T-helper 1 cell (primary cell): ENCODE measurements at places on chromosomes 12 and 14.

GRCh38 chr12:64800640-64801039, 23.8 kb upstream of the TBC1D30 start:
- DNase-seq, result no peak

GRCh38 chr14:74683406-74683805, 29.5 kb downstream of the AREL1 start:
- no peak for DNase-seq

- DNase-seq, result no peak
Observed at GRCh38 chr12:71942259-71942658, 3.6 kb downstream of the TPH2 start.

DNA sequence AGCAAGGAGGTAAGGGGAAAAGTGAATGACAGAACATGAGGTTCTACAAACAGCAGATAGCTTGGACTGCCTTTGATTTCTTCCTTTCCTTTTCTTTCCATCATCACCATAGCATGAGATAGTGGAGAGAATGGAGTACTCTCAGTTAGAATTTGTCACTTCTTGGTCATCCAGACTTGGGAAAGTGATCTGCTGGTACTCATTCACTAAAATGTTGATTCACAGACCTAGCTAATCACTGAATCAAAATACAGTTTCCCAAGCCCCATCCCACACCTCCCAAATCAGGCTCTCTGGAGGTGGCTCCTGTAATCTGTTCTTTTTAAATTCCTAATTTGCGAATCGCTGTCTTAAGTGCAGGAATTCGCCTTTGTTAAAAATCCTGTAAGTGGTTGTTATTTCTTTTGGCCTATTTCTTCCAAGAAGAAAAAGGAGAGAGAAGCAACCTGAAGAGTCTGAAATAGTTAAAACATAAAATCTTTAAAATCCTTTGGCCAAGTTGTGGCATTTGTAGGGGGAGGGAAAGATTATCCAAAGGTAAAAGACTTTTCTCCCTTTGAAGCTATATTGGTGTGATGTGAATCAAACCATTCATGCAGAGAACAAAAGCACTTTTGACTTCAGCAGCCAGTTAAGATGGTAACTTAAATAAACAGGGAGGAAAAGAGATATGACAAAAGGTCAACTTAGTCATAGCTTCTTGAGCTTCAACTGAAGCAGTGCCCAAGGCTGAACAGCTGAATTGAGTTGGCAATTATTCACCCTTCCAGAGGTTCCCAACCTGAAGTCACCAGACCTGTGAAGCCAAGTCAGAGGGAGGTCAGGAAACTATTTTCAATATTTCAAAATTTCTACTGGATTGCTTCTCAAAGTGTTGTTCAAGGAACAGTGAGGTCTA, 255.1 kb upstream of the KRR1 start:
- no peak for DNase-seq

GRCh38 chr12:67721248-67721647, 72.7 kb downstream of the DYRK2 start:
- DNase-seq, result no peak

- DNase-seq, result no peak
Observed at GRCh38 chr12:105064564-105065178, 19.6 kb downstream of the ALDH1L2 start.

GRCh38 chr12:97701901-97702300, 239.3 kb downstream of the RMST start:
- no peak for DNase-seq

- no peak for DNase-seq
Observed at GRCh38 chr14:38207736-38208617, at the start of gene SSTR1. SSTR1 (plus strand) TSS chr14:38207904; CDS start chr14:38209390, 1,486 bp downstream.

DNA sequence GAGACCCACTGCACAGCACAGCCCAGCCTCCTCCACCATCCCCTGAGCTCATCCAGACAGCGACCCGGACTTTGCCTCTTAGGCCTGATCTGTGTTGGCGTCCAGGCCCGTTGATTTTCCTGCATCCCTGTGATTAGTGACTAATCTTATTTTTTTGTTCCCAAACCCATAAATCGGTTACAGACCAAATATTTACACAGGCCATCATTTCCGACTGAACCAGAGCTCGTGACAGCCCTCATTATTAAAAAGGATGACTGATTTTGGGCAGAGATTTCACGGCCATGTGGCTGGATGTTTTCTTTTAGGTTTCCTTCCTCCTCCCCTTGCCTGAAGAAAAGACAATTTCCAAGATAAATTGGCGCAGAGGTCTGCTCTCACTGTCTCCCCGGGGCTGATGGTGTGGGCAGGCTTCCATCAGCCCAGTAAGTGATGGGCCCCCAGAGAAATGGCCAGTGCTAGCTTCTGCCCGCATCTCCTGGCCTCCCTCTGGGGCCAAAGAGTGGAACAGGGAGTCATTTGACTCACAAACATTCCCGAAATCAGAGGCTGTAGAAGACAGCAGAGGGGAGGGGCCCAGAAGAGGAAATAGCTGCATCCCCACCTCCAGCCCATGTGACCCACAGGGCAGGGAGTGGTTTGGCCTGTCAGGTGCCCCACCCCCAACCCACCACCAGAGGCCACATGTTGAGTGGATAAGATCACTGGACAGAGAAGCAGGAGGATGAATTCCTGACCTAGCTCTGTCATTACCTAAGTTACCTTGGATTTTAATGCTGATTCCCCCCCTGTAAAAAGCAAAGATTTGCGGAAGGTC, 283.5 kb downstream of the KSR2 start:
- no peak for DNase-seq

GRCh38 chr14:72640911-72641485, 252.9 kb downstream of the DPF3 start:
- no peak for DNase-seq

DNA sequence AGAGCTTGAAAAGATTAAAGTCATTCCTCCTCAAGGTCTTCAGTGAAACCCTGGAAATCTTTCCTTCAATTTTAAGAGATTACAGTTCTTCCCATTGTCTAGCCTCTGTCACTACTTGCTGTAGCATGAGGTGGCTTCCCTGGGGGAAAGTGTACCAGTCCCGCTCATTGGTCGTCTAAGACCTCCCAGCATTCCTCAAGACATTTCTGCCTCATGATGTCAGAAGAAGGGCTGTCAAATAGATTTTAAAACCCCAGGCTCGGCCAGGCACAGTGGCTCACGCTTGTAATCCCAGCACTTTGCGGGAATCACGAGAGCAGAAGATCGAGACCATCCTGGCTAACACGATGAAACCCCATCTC, 46.7 kb downstream of the SMUG1 start:
- DNase-seq, result no peak

- no peak for DNase-seq
Observed at GRCh38 chr14:90624227-90624626, 192.0 kb downstream of the TTC7B start.

DNA sequence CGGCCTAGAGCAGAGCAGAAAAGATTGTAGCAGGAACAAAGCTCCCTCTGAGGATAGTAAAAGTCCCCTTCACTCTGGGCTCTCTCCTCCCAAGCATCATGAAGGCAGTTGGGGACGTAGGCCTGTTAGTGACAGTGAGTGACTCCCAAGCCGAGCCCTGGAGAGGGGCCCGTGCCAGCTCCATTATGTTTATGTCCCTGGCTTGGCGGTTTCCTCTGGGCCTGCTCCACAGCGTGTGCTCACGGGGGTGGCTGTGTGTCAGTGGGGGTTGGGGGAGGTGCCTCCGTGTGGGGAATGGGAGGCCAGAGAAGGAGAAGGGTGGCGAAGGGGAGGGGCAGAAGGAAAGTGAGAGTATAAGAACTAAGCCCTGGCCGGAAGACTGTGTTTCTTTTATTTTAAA, 170.0 kb upstream of the VASH1 start:
- DNase-seq, result no peak

- no peak for DNase-seq
Observed at GRCh38 chr14:96097752-96098151, 58.6 kb downstream of the C14orf132 start.

- DNase-seq, result no peak
Observed at GRCh38 chr14:85909581-85909980, 379.6 kb downstream of the FLRT2 start.

- DNase-seq, result peak; percentile 70
Observed at GRCh38 chr12:12016284-12017100, 54.2 kb upstream of the BCL2L14 start.

GRCh38 chr12:6476489-6476888, 6.0 kb upstream of the VAMP1 start:
- DNase-seq, result no peak

DNA sequence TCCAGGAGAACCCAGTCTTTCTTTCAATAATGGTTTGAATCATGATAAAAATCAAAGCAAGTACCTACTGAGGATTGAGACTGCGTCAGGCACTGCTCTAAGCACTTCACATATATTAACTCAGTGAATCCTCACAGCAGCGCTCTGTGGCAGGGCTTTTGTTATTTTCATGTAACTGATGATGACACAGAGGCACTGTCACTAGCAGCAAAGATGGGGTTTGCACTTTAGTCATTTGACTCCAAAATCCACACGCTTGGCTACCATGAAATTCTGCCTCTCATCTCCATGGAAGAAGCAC, 98.8 kb upstream of the GSC start:
- no peak for DNase-seq

GRCh38 chr14:59086241-59086882, 102.1 kb upstream of the DAAM1 start:
- DNase-seq, result no peak

GRCh38 chr12:44476683-44477082, 399.4 kb downstream of the NELL2 start:
- DNase-seq, result no peak

- no peak for DNase-seq
Observed at GRCh38 chr14:72576258-72576657, 317.6 kb downstream of the DPF3 start.

DNA sequence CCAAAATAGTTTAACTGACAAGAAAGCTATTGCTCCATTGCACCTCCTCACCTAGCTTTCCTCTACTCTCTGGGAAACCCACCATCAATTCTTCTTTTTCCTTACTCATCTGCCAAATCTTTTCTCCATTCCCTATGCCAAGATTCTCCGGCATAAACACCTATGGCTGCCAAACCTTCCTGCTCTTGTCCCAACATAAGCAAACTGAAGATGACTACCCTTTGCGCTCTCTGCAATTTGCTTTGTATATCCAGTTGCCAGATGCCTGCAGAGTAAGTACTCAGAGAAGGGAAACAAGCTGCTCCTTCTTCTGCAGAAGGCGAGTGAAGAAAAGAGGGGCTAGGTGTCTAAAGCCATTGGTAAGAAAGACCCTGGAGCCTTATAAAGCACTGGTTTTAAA, 11.5 kb downstream of the PTGER2 start:
- no peak for DNase-seq

- no peak for DNase-seq
Observed at GRCh38 chr12:106917503-106917902, 38.2 kb upstream of the TMEM263 start.

- DNase-seq, result no peak
Observed at GRCh38 chr12:65611396-65611795, 212.9 kb upstream of the HMGA2 start.

DNA sequence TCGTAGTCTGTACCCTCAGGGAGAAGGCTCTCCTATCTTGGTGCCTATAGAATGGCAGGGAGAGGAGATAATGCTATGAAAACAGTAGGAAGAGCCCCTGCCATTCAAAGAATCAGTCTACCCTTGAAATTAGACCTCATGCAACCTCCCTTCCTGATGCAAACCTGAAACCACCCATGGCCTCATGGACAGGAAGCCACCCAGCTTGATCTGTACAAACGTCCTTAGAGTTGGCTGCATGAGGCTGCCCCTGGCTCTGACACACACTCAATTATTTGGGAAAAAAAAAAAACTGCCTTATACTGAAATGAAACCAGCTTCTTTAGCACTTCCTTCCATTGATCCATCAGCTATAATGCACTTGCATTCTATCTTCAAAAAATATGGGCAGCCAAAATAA, 116.6 kb upstream of the BCL2L14 start:
- DNase-seq, result no peak

DNA sequence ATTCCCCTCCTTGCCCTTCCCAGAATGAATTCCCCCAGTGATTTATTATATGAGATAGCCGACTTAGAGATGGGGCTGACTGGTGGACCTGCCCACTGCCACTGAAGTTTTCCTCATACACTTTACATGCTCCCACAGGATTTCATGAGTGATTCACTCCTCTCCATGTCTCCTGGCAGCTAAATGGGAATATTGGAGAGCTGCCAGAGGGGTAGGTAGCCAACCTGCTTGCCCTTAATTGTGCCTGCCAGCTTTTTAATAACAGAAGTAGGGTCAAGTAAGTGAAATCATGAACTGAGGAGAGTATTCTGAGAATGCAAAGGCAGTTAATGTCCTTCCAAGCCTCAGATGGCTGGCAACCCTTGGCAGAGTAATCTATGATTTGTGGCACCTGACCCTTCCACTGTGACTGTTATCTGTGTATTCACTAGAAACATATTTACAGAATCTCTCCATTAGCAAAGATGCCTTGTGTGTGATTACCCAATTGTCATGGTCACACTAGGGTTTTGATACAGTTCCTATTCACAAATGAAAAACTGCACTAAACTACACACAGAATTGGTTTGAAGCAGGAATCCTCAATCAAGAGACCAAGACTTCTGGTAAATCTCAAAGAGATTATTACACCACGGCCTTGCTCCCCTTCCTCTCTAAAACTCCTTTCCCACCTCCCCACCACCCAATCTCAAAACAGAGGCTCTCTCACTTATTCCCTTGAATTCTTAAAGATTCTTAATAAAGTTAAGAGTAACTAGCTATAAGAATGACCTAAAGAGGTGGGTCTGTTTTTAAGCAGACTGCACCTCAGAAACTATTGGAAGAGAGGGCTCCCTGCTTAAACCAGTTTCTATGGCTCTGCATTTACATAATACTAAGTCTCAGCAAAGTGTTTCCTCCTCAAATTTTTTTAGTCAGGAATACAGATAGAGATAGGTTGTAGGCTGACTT, 17.2 kb downstream of the NKX2-1 start:
- no peak for DNase-seq

- DNase-seq, result no peak
Observed at GRCh38 chr12:10304161-10304574, 3.5 kb upstream of the KLRD1 start.

DNA sequence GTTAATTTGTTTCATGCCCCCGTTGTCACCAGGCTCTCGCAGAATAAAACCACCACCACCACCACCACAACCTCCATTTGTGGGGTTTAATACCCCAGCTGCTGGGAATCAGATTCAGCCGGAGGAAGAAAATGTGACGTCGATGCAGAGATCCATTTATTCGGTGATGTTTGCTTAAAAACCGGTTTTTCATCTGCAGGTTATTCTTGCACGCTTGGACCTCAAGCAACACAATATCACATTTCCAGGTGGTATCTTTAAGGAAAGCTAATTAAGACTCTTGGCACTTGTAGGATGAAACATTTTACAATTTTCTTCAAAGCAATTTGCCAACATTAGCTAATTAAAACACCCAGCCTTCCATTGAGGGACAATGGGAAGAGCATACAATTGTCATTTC, 39.8 kb downstream of the SPRING1 start:
- no peak for DNase-seq

GRCh38 chr12:8870586-8870985, 43.7 kb upstream of the PHC1 start:
- no peak for DNase-seq

DNA sequence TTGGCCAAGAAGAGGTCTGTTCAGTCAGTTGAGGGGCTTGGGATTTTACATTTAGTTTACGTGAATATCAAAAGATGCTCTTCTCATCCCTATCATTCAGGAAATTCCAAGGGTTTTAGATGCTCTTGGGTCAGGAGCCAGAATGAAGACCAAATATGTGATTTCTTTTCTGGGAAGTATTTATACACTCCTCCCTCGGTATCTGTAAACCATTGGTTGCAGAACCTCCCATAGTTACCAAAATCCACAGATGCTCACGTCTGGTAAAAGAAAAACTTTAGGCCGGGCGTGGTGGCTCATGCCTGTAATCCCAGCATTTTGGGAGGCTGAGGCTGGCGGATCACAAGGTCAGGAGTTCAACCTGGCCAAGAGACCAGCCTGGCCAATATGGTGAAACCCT, 75.9 kb downstream of the TNFAIP2 start:
- no peak for DNase-seq
